ENCODE measurements at places on chromosomes 1 and 21.

- no peak for DNase-seq
Measured at GRCh38 chr1:200128944-200129879, 101.7 kb downstream of the NR5A2 start.

GRCh38 chr1:227895828-227896685 lies 51.7 kb downstream of the WNT9A start:
- peak; percentile 22 for DNase-seq

- DNase-seq, result no peak
Measured at GRCh38 chr21:32387151-32387550, 5.7 kb downstream of the URB1 start.

DNA sequence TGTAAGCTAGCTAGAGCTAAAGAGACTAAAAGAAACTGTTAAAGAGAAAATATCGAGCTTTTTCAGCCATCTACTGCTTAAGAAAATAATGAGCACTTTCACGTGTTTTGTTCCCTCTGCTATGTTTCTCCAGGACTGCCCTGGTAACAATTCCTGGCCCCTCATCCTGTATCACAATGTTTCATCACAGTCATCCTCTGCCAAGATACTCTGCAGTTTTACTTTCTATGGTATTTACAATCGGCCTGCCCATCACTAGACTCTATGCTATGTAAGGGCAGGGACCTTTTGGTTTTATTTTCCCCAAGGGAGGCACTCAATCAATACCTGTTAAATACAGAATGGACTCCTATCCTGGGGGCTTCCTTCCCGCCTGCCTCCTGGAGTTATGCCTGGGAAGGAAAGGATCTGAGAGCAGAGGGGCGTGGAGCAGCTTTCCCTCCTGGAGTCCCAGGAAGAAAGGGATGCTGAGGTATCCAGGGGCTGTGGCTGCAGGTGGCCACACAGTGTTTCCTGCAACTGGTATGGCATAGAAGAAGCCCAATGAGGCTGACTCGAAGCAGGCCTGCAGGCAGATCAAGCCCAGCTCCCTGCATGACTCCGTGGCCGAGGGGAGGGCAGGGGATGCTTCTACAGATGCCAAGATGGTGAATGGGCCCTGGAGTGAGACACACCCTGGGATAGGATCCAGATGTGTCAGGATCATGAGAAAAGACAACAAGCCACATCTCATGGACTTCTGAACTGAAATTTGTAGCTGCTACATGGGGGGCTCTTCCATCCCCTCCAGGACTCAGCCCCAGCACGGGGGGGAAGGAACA lies 52.9 kb downstream of the MATN1 start:
- no peak for DNase-seq

- no peak for DNase-seq
Measured at GRCh38 chr21:22544747-22545146, 1546.5 kb downstream of the NCAM2 start.

DNA sequence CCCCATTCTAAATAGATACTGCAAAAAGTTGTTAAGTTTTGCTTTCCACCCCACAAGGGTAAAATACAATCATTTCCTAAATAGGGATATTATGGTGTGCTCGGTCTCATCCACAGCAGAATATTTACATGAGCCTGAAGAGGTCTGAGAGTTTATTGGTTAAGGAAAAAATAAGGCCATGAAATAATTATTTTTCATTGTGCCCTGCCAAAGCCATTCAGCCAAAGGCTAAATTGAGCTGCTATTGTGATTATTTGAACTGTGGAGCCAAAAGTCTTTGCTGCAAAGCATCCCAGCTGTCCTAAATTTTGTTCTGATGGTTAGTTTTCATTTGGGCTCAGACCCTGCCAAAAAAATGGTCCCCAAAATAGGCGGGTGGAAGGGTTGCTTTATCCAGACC lies 298.7 kb upstream of the ESRRG start:
- no peak for DNase-seq

DNA sequence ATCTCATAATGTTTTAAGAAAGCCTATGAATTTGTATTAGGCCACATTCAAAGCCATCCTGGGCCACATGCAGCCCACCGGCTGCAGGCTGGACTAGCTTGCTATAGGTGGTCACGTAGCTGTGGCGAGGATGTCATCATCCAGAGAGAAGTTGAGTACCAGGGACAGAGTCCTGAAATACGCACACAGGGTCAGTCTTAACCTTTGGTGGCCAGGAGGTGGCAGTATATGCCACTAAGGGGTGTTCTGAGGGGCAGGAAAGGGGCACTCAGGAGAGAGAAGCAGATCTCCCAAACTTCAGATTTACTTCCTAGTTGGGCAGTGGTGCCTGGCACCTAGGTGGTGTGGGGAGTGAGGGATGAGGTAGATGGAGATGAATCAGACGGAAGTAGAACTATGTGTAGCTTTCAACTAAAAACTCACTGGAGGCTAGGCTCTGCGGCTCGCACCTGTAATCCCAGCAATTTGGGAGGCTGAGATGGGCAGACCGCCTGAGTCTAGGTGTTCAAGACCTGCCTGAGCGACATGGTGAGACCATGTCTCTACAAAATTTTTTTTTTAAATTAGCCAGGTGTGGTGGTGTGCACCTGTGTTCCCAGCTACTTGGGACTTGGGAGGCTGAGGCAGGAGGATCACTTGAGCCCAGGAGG lies 16.3 kb upstream of the CDK18 start:
- DNase-seq, result no peak

All from substantia nigra (tissue), 51 donors.